T-helper 17 cell (primary cell): ENCODE measurements at places on chromosomes 11 and 22.

DNA sequence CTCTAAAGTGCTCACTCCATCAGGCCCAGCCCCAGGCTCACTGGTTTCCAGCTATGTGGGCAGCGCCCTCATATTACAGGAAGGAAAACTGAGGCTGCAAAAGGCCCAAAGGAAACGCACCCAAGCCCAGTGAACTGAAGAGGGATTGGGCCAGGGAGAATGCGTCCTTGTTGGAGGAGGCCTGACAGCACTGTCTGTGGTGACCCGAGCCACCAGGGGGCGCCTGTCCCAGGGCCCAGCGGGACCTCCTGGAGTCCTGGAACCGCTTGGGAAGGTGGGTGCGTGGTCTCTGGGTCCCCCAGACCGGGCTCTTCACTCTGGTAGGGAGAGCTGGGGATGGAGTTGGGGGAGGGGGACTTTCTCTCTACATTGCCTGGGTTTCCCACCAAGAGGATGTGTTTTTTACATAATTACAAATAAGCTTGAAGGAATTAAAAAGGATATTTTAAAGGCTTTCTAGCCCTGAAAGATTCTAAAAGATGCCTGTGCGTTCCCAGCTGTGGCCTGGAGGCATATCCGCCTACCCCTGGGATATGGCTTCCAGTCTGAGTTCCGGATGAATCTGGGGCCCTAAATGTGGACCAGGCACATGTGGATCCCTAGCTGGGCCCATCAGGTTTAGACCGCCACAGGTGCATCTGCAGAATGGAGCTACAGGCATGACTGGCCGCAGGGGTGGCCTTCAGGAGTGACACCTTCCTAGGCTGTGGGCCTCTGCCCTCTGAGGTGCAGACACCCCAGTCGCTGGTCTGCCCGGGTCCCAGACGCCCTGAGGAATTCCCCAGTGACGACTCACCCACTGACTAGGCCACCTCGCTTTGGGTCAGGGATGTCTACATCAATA is 4.2 kb downstream of the SPI1 start:
- DNase-seq, result peak; percentile 84

DNA sequence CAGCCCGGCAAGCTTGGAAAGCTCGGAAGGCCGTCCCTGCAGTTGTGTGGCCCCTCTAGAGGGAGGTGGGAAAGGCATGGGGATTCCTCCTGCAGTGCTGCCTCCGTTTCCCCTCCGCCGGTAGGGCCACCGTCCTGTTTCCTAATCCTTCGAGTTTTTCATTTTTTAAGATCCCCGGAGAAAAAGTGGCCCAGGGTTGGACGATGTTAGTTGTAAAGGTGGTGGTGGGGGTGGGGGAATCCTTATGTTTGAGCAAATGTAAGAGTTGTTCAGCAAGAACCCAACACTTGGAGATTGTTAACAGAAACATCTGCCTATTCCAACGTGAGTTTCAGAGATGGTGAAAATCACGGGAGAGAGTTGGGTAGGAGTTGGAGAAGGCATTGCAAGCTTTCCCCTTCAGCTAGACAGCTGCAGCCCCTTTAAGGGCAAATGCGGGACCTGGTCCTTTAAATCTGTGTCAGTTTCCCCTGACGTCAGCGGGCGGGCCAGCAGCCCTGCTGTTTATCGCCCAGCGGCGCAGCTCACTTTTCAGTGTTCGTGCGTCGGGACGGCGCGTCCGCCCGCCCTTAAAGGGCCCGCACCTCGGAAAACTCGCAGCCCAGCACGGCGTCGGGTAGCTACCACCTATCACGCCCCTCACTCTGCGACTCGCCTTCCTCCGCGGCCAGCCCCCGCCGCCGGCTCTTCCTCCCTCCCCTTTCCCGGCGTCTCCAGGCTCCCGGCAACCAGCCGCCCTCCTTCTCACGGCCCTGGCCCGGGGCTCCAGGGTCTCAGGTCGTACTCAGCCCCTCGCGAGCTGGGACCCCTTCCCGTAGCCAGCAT is at the start of gene SIDT2:
TSS of gene SIDT2 (plus strand) at position 534 of the 825 bp plus-strand sequence. CDS start 521 bp downstream, outside the sequence.
- DNase-seq, result peak; percentile 79

GRCh38 chr22:31346733-31347250 is 646 bp upstream of the PATZ1 start:
- DNase-seq, result no peak

DNA sequence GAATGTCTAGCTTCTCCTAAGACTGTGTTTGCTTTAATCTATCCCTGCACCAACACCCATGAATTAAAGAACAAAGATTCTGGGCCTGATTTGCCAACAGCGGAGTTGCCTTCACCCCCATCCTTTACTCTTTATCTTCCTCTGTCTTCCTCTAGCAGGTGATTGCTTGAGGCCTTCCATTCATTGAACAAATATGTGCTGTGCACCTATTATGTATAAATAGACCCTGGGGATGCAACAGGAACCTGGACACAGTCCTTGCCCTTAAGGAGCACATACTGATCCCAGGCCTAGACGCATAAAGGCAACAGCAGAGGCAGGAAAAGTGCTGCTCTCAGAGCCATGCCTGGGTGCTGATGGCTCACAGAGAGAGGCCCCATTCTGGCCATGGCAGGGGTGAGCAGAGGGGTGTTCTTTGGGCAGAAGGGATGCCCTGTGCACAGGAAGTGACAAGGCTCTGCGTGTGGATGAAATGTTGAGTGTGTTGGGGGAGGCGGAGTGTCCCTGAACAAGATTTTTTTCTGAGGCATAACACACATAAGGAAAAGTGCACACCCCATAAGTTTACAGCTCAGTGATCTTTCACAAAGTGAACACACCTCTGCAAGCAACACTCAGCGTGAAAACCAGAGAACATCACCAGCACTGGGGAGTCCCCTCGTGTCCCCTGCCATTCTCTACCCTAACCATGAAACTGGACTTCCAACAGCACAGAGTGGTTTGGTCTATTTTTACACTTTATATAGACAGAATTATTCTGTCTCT is 145.9 kb downstream of the GRIK4 start:
- DNase-seq, result no peak

GRCh38 chr22:42432818-42433217 is 615 bp upstream of the NFAM1 start:
- no peak for DNase-seq

- no peak for DNase-seq
Measured at GRCh38 chr11:26702406-26702805, 19.5 kb downstream of the SLC5A12 start.

- no peak for DNase-seq
Measured at GRCh38 chr11:36274414-36274813, 14.8 kb downstream of the COMMD9 start.
